Endothelial cell of coronary artery (primary cell): ENCODE measurements at places on chromosomes 1 and 21. TPM values are rescaled to one million over a fixed set of nuclear protein-coding genes. Genes with fewer than 3 reads are reported as not detected.

Gene HNRNPCL1
- not detected in 2 replicates for total RNA-seq

Gene GPA33
- not detected in 2 replicates for total RNA-seq

Gene DPYD
- 29.6 and 52.9 TPM in 2 replicates for total RNA-seq

Gene HPCAL4
- not detected in 2 replicates for total RNA-seq

Gene KRTAP10-6
- total RNA-seq: not detected in 2 replicates

Gene CNR2
- not detected in 2 replicates for total RNA-seq

Gene KIF17
- 0.54 and 1.4 TPM in 2 replicates for total RNA-seq

Gene ANGEL2
- 33.3 and 39.9 TPM in 2 replicates for total RNA-seq

Gene BGLAP
- total RNA-seq: 0.19 and 0.27 TPM in 2 replicates

Gene ZNF678
- 10.5 and 11.4 TPM in 2 replicates for total RNA-seq

Gene LRRC38
- total RNA-seq: 0.38 TPM in 1 of 2 replicates, not detected in the other

Gene OR6N2
- not detected in 2 replicates for total RNA-seq

Gene TFF1
- not detected in 2 replicates for total RNA-seq

Gene ZFYVE9
- 28.3 and 36.6 TPM in 2 replicates for total RNA-seq

Gene C1orf94
- not detected in 2 replicates for total RNA-seq

Gene CASQ1
- 0.18 TPM in 1 of 2 replicates, not detected in the other for total RNA-seq

Gene RPE65
- not detected in 2 replicates for total RNA-seq

Gene LCE1E
- not detected in 2 replicates for total RNA-seq

Gene CELA2A
- 0.19 TPM in 1 of 2 replicates, not detected in the other for total RNA-seq

Gene PACC1
- 13.0 and 15.1 TPM in 2 replicates for total RNA-seq
